ENCODE measurements at places on chromosomes 16 and 17. TPM values are rescaled to one million over a fixed set of nuclear protein-coding genes. Genes with fewer than 3 reads are reported as not detected.

The ABCA9 gene
- total RNA-seq, result 0.29 TPM

The RAB34 gene
- 131 TPM for total RNA-seq

The MPO gene
- not detected for total RNA-seq

- no peak overlapping the region for H3K4me3 ChIP-seq
- peaks cover 3% of the 10 kb centered on the region for H3K36me3 ChIP-seq
- H3K27me3 ChIP-seq, result peaks cover 34% of the 10 kb centered on the region
Observed at GRCh38 chr17:66855204-66855603, 20.3 kb downstream of the CACNG5 start.

GRCh38 chr17:48549281-48549630, 4.3 kb upstream of the HOXB2 start:
- peaks cover under 1% of the 10 kb centered on the region for H3K4me1 ChIP-seq
- no peak overlapping the region for H3K4me3 ChIP-seq
- peaks cover 78% of the 10 kb centered on the region for H3K27me3 ChIP-seq
- no peak overlapping the region for H3K27ac ChIP-seq

- H3K4me1 ChIP-seq, result peaks cover 13% of the 10 kb centered on the region
- no peaks in the 10 kb centered on the region for H3K36me3 ChIP-seq
- H3K27me3 ChIP-seq, result no peaks in the 10 kb centered on the region
Observed at GRCh38 chr17:41284546-41284945, 9.0 kb downstream of the KRTAP9-7 start.
